Stimulated activated CD8-positive, alpha-beta memory T cell treated with anti-CD3 and anti-CD28 coated beads, Interleukin-2, amount 100 ng/mL, for 1 hour (primary cell): ENCODE measurements at places on chromosomes 3 and 15.

DNA sequence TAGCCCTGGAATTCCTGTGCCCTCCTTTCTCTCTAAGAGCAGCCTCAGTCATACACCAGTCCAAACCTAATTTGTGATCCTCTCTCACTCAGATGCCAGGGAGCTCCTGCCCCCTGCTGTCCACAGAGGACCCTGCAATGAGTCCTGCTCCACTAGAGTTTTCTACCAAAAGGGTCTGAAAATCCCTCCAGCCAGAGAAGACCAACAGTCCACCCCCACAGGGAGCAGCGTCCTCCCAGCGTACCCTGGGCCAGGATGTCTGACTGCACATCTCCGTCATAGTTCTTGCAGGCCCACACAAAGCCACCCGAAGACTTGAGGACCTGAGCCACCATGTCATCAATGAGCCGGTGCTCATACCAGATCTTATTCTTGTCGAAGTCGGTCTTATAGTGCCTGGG, 15.4 kb downstream of the IDH2 start:
- DNase-seq: no peak

GRCh38 chr15:29319823-29320222, 50.2 kb upstream of the NSMCE3 start:
- DNase-seq: no peak

- DNase-seq: no peak
These were observed 18.4 kb downstream of the C3orf70 start for GRCh38 chr3:185134509-185134908.

GRCh38 chr15:74179983-74180880, 6.7 kb downstream of the ISLR start:
- DNase-seq: no peak
